ENCODE measurements at places on chromosomes 3 and 15. TPM values are rescaled to one million over a fixed set of nuclear protein-coding genes. Genes with fewer than 3 reads are reported as not detected.
A peak's percentile ranks its signal among the peaks of the same experiment; 100 is the strongest.

GRCh38 chr3:129233538-129233937 lies 15.9 kb upstream of the COPG1 start:
- DNase-seq: no peak

Gene SAMD7
- total RNA-seq: not detected

GRCh38 chr3:50320853-50321335 lies 1.7 kb downstream of the HYAL2 start:
- DNase-seq: peak; percentile 84

Gene TFRC
- total RNA-seq: 107 TPM

DNA sequence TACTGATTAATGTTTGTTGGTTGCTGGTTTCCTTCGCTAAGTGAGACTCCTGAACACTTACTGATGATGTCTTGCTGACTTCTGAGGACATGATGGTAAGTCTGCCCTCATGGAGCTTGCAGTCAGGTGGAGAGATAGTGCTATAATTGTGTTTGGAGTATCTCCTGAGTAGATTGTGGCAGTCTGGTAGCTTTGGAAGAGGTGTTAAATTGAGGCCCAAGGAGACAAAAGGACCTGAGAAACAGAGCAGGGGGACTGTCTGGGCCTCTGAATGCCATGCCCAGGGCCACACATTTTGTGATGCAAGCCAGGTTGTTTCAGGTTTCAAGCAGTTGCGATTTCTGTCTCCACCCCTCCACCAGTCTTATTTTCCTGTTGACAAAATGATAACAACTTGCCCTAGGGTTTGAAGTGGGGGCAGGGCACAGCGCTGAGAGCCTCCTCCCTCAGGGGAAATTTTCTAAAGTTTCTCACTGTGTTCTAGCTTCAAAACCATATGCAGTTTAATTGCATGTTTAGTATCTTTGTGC lies 16.7 kb downstream of the SMAD3 start:
- DNase-seq: no peak

DNA sequence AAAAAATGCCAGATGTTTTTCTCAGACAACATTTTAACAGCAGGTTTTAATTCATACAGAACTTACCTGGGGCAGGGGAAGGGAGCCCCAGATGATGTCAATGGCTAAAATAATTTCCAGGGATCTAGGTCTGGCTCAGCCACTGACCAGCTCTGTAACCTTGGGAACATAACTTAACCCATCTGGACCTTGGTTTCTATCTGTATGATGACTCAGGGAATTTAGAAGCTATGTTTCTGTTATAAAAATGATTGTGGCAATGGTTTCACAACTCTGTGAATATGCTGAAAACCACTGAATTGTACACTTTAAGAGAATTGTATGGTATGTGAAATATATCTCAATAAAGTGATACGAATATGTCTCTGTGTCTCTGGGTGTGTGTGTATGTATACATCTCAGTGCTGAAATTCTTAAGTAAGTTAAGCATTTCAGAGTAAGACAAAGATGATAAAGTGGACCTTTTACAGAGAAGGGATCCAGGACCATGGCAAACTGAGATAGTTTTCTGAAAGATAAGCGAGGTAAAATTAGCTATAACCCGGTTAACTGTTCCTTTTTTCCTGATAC lies 2.9 kb downstream of the SH3GL3 start:
- peak; percentile 73 for DNase-seq

- no peak for DNase-seq
Measured at GRCh38 chr15:87144775-87145174, 1065.1 kb downstream of the AGBL1 start.

DNA sequence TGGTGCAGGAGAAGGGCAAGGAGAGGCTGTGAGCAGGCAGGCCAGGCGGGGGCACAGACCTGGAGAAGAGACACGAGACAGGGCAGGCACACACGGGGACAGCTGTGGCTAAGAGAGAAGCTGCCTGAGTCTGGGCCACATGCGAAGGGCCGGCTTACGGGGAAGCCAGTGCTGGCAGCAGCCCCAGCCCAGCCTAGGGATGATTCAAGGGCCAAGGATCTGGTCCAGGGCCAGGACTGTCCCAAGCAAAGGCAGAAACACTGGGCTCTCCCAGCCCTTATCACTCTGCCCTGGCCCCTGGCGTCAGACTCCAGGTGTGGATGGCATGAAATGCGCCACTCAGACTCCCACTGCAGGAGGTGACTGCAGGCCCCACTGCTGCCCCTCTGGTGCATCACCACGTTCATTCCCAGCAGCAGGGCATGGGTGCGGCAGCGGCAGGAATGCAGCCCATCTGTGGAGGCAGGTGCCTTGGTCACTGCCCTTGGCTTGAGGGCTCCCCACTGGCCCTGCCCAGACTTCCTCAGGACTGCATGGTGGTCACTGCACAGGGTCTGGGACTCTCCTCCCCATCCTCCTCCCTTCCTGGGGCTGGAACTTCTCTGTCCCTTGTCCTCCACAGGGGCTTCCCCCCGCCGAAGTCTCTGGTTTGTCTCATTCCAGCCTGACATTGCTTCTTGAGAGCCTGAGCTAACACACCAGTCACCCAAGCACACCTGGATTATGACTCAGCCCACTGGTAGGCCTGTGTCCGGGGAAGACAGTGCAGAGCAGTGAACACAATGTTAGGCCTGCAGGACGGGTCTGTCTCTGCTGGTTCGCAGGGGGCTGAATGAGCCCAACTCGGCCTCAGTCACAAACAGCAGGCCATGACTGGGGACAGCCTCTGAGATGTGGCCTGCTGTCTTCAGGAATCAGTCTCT lies 69.3 kb downstream of the TBC1D2B start:
- peak; percentile 95 for DNase-seq

- peak; percentile 85 for DNase-seq
Measured at GRCh38 chr3:111151438-111151837, 79.8 kb downstream of the NECTIN3 start.

- peak; percentile 64 for DNase-seq
Measured at GRCh38 chr3:178022599-178022998, 513.6 kb upstream of the KCNMB2 start.

Gene SUSD5
- 0.13 TPM for total RNA-seq

Measured in GM23248 (cell line).